Stimulated activated CD4-positive, alpha-beta T cell treated with anti-CD3 and anti-CD28 coated beads, Interleukin-4, amount 100 ng/mL, for 48 hours (primary cell): ENCODE measurements at places on chromosomes 1 and 21.

GRCh38 chr1:94081566-94082344 is 39.2 kb downstream of the ABCA4 start:
- DNase-seq, result no peak

DNA sequence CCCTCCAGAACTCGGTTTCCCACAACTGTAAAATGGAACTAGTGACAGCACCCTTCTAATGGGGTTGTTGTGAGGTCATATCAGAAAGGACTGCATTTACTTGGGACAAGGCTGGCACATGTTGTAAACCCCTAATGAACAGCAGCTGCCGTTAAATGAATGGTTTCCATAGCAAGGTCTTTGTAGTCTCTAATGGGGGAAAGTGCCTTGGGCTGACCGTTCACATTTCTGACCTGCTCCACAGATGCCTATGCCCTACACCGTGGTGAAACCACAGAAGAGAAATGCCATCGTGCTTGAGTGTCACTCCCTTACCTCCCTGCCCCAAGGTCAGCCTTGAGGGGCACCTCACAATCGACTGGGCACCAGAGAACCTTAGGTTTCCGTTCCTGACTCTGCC is 143.1 kb downstream of the ZSCAN20 start:
- DNase-seq, result no peak

DNA sequence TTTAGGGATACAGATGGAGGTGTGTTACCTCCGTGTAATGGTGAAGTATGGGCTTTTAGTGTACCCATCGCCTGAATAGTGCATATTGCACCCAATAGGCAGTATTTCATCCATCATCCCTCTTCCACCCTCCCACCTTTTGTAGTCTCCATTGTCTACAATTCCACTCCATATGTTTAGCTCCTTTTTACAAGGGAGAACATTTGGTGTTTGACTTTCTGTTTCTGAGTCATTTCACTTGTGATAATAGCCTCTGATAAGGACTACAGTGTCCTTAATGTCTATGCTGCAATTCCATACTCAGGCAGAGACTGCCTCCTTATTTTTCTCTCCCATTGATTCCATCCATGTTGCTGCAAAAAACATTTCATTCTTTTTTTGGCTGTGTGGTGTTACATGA is 48.7 kb downstream of the OVGP1 start:
- DNase-seq, result no peak

- DNase-seq, result no peak
Observed at GRCh38 chr1:231422798-231423309, 767 bp upstream of the EGLN1 start.

DNA sequence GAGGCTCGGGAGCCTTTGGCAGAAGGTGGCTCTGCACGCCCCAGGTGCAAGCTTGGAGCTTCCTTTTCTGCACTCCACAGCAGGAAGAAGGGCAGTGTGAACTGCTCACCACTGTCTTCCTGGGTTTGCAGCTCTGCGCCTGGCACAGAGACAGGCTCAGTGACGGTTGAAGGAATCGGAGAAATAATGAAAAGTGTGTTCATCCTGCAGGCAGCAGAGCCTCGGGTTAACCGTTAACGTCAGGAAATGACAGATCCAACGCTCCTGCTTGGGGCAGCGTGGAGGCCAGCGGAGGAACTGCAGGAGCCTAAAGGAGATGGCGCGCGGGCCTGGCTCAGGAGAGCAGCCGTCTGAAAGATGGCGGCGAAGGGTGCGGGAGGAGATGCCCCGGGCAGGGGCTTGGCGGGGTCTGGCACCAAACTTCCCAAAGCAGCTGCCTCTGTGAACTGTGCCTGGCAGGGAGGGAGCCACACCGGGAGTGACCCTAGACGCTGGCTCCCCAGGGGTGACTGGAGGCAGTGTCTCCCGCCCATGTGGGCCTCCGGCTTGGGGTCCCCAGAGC is 10.9 kb upstream of the SAMD11 start:
- no peak for DNase-seq

DNA sequence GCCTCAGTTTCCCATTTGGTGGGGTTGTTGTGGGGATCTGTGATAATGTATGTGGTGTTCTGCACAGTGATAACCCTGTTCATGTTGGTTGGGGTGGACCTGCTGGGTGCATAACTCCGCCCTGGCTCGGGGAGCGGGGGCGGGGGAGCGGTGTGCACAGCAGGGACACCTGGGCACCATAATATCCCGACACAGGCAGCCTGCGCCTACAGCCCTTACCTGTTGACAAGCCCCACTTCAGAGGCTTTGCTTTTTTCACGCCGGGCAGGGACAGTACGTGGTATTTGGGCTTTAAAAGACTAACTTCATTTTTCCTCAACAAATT is 48.0 kb upstream of the ACOT11 start:
- DNase-seq, result no peak

DNA sequence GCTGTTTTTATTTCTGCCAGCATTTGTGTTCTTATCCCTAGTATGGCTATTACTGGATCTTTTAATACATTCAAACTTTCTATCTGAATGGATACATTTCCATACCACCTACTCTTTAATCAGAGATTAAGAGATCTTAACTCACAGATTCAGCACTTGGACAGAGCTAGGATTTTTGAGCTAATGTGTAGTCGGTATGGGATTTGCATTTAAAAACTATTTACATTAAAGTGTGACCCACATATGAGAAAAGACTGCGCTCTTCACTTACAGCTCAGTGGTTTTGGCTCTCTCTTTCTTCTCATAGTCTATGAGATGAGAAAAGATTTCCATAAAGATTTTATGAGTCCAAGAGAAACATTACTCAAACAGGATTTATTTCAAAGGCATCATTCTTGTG is 16.4 kb downstream of the HMGB4 start:
- DNase-seq, result no peak

DNA sequence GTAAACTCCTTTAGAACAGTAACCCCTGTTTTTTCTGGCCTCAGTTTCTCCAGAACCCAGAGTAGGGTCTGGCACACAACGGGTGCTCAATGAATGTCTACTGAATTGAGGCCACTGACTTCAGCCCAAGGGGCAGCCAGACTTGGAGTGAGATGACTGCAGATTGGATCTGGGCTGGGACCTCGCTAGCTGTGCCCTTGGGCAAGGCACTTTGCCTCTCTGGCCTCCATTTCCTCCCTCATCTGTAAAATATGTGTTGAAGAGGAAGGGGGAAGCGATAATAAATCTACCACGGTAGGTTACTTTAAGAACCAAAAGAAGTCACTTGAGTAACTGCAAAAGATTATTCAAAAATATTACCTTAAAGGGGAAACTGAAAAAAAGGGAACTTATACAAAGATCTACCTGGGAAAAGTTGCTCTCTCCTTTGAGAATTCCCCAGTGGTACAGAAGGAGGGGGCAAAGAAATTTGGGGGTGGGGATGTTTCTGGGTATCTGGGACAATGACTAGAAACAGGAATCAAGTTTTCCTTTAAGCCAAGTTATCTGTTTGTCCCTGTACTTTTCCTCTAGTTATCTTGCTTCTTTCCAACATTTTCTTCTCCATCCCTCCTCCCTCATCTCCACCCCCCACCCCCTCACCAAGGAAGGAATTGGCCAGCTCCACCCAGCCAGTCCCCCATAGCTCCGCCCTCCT is 394 bp upstream of the GRHL3 start:
- no peak for DNase-seq

- DNase-seq, result no peak
Observed at GRCh38 chr1:44684525-44684924, 10.0 kb downstream of the ARMH1 start.

GRCh38 chr1:98327220-98327861 is 334.2 kb upstream of the SNX7 start:
- DNase-seq, result no peak

- no peak for DNase-seq
Observed at GRCh38 chr1:224406216-224406615, 28.4 kb downstream of the WDR26 start.

GRCh38 chr1:178418284-178418955 is 78.3 kb downstream of the CLEC20A start:
- DNase-seq, result no peak
